ENCODE measurements at places on chromosomes 6 and 20. TPM values are rescaled to one million over a fixed set of nuclear protein-coding genes. Genes with fewer than 3 reads are reported as not detected.

DNA sequence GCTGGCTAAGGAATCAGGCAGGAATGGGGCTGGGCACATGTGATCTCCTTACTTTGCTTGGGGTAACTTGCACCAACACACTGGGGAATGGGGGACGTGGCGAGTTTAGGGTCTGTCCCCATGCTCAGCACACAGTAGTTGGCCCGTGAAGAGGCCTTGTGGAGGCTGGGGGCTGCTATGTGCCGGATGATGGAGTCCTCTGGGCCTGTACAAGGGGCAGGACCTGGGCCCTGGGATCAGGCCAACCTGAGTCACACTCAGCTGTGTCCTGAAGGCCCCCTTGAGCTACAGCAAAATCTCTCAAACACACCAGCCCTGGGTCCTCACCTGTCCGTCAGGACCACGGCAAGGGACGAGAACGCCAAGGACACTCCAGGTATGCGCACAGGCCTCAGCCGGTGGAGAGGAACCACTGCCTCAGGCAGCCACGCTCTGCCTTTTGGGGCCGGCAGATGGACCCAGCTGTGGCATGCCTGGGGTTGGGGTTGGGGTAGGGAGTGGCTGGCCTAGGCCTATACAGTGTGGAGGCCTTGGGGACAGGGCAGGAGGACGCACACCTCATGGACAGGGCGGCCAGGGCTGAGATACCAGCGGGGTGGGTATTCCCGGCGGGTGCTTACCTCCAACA, 11.1 kb downstream of the UCKL1 start:
- no peak for DNase-seq
- H3K4me1 ChIP-seq, result peaks cover 47% of the 10 kb centered on the region
- H3K27me3 ChIP-seq, result no peaks in the 10 kb centered on the region

- no peaks in the 10 kb centered on the region for H3K27me3 ChIP-seq
- H3K4me1 ChIP-seq, result peaks cover 4% of the 10 kb centered on the region
- no peak overlapping the region for H3K27ac ChIP-seq
Observed at GRCh38 chr6:47626782-47627181, 71.6 kb upstream of the ADGRF4 start.

DNA sequence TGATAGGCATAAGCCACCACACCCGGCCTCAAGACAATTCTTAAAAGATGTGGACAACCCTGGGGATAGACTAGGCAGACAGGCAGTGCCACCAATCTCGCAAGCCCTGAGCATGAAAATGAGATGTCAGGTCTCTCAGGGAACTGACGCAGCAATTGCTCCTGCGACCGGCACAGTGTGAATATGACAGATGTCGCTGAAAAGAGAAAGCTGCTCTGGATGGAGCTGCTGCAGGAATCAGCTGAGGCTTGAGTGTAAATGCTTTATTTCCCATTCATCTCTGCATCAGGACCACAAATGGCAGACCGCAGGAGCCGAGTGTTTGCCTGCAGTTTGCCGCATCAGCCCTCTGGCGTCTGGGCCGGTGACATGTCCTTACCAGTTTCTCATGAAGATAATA, 68.4 kb downstream of the TFAP2C start:
- H3K27ac ChIP-seq, result no peak overlapping the region
- DNase-seq, result no peak
- H3K4me1 ChIP-seq, result no peaks in the 10 kb centered on the region
- H3K4me3 ChIP-seq, result no peak overlapping the region
- H3K27me3 ChIP-seq, result no peaks in the 10 kb centered on the region

DNA sequence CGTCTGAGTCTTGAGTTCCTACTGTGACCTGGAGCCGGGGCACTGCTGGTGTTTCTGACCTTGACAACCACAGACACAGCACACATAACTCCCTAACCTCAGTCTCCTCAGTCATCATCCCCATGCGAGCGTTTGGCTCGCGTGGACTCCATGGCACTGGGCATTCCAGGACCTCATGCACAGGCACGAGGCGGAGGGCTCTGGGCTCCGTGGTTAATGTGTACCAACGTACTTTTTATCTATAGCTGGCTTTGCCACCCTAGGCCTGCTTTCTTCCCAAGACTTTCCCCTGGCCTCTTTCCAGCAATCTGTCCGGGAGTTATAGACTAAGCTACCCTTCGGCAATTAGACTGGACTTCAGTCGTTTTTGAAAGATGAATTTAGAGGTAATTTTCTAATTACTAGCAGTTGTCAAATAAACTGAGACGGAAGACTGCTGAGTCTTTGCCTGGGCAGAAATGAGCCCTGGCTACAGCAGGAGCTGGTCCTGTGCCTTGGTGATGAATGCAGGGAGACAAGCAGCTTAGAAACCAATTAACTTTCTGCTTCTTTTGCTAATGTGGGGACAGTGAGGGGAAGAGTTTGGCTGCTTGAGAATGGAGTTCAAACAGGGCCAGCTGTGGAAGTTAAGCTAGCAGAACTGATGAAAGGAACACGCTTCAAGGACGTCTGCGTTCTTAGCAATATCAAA, 16.1 kb upstream of the CTCFL start:
- no peaks in the 10 kb centered on the region for H3K27me3 ChIP-seq
- no peak for DNase-seq
- H3K27ac ChIP-seq, result no peak overlapping the region
- H3K4me3 ChIP-seq, result no peak overlapping the region
- no peaks in the 10 kb centered on the region for H3K4me1 ChIP-seq
- no peaks in the 10 kb centered on the region for H3K36me3 ChIP-seq

DNA sequence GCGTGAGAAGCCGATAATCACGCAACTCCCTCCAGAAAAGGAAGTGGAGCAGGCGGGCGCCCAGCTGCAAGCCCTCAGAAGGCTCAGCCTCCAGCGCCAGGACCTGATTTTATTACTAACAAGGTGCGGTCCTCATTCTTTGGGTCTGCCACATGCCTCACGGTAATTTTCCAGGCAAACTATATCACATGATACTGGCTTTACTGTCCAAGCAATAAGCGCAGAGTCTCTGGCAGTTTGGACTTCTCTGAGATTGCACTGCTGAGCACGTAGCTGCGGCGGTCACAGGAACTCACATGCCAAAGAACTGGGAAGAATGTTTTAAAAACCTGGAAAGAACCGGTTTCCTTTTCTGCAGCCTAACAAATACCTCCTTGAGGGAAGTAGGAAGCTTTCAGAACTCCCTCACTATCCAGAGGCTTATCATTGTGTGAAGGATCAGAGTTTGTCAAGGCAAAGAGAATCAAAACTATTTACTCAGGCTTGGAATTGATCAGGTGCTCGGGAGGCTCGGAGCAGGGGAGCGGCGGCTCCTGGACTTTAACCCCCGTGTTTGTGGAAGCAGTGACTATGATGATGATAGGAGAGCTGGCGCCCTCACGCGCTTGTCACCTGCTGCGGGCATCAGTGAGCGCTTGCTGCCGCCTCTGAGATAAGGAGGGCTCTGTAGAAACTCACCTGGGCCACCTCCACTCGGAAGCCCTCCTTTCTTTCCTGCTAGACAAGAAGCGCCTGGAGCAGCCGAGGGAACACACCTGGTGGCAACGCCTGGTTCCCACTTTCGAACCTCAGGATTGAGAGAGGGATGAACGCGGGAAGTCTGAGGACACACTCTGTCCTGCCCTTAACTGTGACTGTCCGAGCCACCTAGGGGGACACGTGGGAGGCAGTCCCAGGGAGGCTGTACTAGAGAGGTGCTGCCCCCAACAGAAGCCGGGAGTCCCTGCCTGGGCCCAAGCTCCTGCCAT, 27.2 kb upstream of the SYNJ2 start:
- no peak overlapping the region for H3K27ac ChIP-seq
- peak overlapping the region; percentile 17 for H3K4me3 ChIP-seq

GRCh38 chr6:12381587-12381986, 91.4 kb downstream of the EDN1 start:
- no peak overlapping the region for H3K4me3 ChIP-seq
- no peaks in the 10 kb centered on the region for H3K27me3 ChIP-seq
- no peaks in the 10 kb centered on the region for H3K36me3 ChIP-seq
- H3K27ac ChIP-seq, result no peak overlapping the region
- no peaks in the 10 kb centered on the region for H3K4me1 ChIP-seq

Gene AIF1
- 11.0 TPM for total RNA-seq

Gene ZC2HC1B
- not detected for total RNA-seq

- no peak for DNase-seq
- no peaks in the 10 kb centered on the region for H3K36me3 ChIP-seq
- H3K4me1 ChIP-seq, result peaks cover 22% of the 10 kb centered on the region
- H3K27ac ChIP-seq, result no peak overlapping the region
- H3K4me3 ChIP-seq, result no peak overlapping the region
Observed at GRCh38 chr6:36766399-36766945, 68.8 kb downstream of the RAB44 start.

Gene ZNF184
- total RNA-seq, result 4.1 TPM

Gene CRISP2
- not detected for total RNA-seq

DNA sequence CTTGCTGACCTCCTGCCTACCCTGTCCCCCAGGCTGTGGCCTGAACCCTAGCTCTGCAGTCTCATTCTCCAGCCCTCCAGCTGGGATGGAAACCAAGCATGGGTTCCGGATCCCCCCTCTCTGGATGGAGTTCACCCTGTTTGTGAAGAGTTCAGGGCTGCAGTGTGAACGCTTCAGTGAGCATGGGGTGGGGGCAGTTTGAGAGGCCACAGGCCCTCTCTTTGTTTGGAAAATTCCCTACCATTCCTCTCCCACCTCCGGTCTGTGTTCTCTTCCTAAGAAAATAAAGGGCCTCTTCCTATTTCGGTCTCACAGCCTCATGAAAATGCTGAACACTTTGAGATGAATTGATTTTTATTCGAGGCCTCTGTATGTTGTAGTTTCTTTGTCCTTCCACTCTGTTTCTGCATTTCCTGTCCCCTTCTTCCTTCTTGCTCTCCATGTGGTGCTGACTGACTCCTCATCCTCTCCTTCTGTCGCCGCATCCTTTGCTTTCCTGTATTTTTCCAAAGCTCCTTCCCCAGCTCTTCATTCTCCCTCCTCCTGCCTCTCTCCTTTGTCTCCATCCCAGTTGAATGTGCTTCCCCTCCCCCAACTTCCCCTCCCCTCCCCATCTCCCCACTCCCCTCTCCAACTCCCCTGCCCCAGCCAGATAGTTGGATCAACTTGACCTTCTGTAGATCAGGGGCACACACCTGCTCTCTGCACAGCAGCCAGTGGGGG, 2.4 kb upstream of the KCNK5 start:
- H3K27me3 ChIP-seq, result peaks cover 25% of the 10 kb centered on the region
- H3K4me1 ChIP-seq, result no peaks in the 10 kb centered on the region
- no peak overlapping the region for H3K4me3 ChIP-seq
- no peak overlapping the region for H3K27ac ChIP-seq

GRCh38 chr20:33532753-33533459, 43.0 kb downstream of the CBFA2T2 start:
- no peaks in the 10 kb centered on the region for H3K36me3 ChIP-seq
- DNase-seq, result no peak
- peaks cover 10% of the 10 kb centered on the region for H3K4me1 ChIP-seq
- no peaks in the 10 kb centered on the region for H3K27me3 ChIP-seq
- no peak overlapping the region for H3K27ac ChIP-seq

DNA sequence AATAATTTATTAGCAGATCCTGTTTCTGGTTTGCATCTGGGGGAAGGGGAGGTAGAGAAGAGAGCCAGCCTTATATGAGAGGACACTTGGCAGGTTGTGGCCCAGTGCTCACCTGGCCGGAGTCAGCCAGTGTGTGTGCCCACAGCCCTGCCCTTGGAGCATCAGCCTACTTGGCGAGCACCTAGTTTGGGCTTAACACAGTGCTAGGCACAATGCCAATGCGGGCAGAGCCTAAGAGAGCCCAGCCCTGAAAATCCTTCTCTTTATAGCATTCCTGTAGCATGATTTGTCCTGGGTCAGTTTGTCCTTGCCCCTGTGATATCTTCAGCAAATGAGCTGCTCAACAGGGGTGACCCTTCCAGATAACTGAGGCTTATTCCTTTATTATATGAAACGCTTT, 73.0 kb downstream of the SLX4IP start:
- no peaks in the 10 kb centered on the region for H3K27me3 ChIP-seq
- DNase-seq, result no peak
- H3K4me1 ChIP-seq, result peaks cover 32% of the 10 kb centered on the region

- H3K27ac ChIP-seq, result no peak overlapping the region
- no peaks in the 10 kb centered on the region for H3K27me3 ChIP-seq
- peaks cover 22% of the 10 kb centered on the region for H3K36me3 ChIP-seq
- H3K4me3 ChIP-seq, result no peak overlapping the region
- peaks cover 56% of the 10 kb centered on the region for H3K4me1 ChIP-seq
Observed at GRCh38 chr6:111563581-111563980, 42.1 kb downstream of the TRAF3IP2 start.

Gene PAK5
- total RNA-seq, result not detected

Gene NFATC2
- 2.4 TPM for total RNA-seq

Gene IGF2R
- 104 TPM for total RNA-seq

Gene OVOL2
- not detected for total RNA-seq

Gene SGK2
- 0.36 TPM for total RNA-seq

GRCh38 chr20:19508449-19508848, 249.6 kb upstream of the RIN2 start:
- no peaks in the 10 kb centered on the region for H3K4me1 ChIP-seq
- no peaks in the 10 kb centered on the region for H3K27me3 ChIP-seq
- no peak overlapping the region for H3K27ac ChIP-seq
- H3K36me3 ChIP-seq, result no peaks in the 10 kb centered on the region

- no peaks in the 10 kb centered on the region for H3K4me1 ChIP-seq
- no peaks in the 10 kb centered on the region for H3K27me3 ChIP-seq
- H3K4me3 ChIP-seq, result no peak overlapping the region
- H3K27ac ChIP-seq, result no peak overlapping the region
- DNase-seq, result no peak
- no peaks in the 10 kb centered on the region for H3K36me3 ChIP-seq
Observed at GRCh38 chr20:32518593-32519380, 66.3 kb downstream of the NOL4L start.

Gene ECT2L
- total RNA-seq, result not detected

Data from gastrocnemius medialis (tissue), 4 donors.